ENCODE measurements at places on chromosomes 5 and 9.

DNA sequence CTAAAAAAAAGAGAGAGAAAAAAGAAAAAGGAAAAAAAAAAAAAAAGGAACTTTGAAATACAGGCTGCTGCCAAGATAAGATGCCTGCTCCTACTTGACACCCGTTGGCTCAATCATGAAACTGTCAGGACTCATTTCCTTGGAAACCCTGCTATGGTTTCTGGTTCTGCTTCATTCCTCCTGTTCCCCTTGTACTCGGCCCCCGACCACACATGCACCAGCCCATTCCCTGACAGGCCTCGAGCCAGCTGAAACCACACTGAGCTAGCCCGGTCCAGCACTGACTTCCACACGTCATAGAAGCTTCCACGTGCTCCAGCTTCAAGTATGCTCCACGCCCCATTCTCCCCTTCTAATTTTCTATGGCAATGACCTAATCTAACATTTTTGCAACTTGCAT is 93.2 kb downstream of the MYO10 start:
- no peak for DNase-seq

DNA sequence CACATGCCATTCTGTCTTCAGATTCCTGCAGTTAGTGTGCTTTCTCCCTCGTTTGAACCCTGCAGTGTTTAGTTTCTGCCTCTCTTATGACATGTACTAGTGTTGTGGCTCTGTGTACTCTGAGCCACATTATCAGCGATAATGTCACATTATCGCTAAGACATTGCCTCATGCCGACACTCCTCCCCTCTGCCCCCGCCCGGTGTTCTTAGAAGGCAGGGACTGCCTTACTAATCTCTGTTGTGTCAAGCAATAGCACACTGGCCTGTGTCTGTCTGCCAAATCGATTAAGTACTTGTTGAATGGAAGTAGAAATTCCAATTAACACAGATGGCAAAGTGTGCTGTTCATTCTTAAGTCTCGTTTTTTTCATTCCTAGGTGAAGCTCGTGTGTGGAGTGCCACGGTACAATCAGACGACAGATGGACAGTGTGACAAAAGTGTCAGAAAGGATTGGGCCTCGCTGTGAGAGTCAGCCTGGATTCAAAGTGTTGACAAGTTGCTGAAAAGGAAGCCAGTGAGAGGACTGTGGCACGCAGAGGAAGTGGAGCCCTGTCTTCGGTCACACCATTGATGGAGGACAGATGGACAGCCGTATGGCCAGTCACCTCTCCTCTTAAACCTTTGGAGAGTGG is 10.5 kb downstream of the PIK3R1 start:
- no peak for DNase-seq

DNA sequence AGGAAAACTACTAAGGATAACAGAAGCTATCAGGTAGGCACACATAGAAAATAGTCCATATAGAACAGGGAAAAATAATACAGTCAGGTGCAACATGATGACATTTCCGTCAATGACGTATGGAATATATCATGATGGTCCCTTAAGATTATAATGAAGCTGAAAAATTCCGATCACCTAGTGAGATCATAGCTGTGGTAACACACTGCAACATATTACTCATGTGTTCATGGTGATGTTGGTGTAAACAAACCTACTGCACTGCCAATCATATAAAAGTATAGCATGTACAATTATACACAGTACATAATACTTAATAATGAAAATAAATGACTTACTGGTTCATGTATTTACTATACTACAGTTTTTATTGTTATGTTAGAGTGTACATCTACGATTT is 60.0 kb downstream of the MEGF9 start:
- no peak for DNase-seq

DNA sequence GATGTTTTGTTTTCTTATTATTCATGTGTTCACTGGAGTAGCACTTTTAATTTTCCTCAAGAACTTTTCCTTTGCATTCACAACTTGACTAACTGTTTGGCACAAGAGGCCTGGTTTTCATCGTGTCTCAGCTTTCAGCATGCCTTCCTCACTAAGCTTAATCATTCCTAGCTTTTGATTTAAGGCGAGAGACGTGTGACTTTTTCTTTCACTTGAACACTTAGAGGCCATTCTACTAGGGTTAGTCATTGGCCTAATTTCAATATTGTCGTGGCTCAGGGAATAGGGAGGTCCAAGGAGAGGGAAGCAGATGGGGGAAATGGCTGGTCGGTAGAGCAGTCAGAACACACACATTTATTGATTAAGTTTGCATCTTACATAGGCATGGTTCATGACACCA is 94.0 kb downstream of the ZNF462 start:
- no peak for DNase-seq

Data from naive B cell (primary cell).